ENCODE measurements at places on chromosomes 11 and 22.

DNA sequence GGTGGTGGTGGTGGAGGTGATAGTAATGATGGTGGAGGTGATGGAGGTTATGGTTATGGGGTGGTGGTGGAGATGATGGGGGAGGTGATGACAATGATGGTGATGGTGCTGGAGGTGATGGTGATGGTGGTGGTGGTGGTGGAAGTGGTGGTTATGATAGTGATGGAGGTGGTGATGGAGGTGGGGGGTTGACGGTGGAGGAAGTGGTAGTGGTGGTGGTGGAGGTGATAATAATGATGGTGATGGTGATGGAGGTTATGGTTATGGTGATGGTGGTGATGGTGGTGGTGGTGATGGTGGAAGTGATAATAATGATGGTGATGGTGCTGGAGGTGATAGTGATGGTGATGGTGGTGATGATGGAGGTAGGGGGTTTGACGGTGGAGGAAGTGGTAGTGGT, 16.9 kb upstream of the WNT7B start:
- no peak for DNase-seq

GRCh38 chr11:87141980-87142514, 104.3 kb downstream of the TMEM135 start:
- no peak for DNase-seq

DNA sequence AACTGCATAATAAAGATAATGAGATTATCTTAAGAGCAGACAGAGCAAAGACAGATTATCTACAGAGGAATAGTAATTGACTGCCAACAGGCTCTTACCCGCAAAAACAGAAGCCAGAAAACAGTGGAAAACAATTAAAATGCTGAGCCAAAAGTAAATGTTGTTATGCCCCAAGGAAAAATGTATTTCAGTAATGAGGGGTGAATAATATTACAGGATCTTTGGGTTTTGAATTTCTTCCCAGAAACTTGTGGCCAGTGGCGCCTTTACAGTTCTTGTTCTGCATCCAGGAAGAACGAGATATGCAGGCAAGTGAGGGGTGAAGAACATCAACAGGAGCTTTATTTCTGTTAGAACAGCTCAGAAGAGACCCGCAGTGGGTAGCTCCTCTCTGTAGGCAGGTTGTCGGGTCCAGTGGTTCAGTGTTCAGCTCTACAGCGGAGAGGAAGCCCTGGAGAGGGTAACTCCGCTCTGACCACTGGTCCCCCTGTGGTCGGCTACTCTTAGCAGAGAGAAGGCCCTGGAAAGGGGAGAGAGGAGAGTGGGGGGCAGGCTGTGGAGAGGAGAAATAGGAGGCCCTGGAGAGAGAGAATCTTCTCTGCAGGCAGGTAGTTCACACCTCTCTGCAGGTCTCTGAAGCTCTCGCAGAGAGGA, 51.8 kb upstream of the SC5D start:
- no peak for DNase-seq

GRCh38 chr11:11993839-11994238, 14.6 kb downstream of the DKK3 start:
- DNase-seq = no peak

GRCh38 chr11:133180201-133180600, 352.1 kb downstream of the OPCML start:
- DNase-seq = no peak

GRCh38 chr11:133678191-133678590, 145.9 kb upstream of the OPCML start:
- DNase-seq = no peak

DNA sequence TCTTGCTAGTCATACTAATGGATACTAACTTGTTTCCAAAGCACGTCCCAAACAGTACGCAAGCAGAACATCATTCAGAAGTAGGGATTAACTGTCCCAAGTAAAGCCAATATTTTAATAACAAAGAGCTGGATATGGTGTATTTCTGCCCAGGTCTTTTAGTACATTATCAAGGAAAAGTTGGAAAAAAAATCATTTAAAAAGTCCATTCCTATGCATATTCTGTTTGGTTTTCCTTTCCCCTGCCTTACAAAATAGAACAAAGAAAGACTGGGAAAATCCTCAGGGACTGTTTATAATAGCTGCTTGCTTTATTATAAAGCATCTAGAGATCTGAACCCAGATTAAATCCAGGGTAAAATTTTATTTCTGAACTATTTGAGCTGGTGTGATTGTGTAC, 83.9 kb downstream of the UVRAG start:
- DNase-seq = no peak

DNA sequence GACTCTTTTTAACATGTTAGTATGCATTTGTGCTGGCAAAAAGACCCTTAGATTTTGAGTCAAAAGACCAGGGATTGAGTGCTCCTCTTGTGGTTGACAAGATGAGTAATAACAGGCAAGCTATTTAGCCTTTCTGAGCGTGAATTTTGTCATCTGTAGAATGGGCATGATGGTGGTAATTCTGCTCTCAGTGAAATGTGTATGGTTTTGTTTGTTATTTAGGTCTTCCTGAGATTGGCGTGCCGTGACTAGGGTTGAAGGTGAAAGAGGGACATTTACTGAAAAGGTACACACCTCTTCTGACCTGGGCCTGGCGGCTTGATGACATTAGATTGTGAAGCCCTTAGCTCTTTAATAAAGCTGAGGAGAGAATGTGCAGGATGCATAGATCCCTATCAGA, 8.4 kb upstream of the CEP295 start:
- DNase-seq = no peak

GRCh38 chr11:13576995-13577394, 81.2 kb upstream of the PTH start:
- DNase-seq = no peak

DNA sequence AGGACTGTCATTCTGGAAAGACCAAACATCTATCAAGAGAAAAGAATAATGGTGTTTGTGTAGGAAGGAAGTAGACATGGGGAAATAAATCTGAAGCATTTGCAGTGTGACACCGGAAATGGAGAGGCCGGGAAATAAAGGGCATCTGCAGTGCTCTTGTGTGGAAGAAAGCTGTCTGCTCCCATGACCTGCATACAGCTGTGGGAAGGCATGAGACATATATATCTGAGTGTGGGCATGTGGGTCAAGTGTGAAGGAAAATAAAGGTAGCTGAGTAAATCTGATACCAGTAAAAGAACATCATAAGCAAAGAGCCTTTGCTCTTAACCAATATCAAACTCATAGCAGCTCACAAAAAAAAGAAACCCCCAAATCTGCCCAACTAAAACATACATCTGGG, 72.1 kb upstream of the OR5AK2 start:
- no peak for DNase-seq

DNA sequence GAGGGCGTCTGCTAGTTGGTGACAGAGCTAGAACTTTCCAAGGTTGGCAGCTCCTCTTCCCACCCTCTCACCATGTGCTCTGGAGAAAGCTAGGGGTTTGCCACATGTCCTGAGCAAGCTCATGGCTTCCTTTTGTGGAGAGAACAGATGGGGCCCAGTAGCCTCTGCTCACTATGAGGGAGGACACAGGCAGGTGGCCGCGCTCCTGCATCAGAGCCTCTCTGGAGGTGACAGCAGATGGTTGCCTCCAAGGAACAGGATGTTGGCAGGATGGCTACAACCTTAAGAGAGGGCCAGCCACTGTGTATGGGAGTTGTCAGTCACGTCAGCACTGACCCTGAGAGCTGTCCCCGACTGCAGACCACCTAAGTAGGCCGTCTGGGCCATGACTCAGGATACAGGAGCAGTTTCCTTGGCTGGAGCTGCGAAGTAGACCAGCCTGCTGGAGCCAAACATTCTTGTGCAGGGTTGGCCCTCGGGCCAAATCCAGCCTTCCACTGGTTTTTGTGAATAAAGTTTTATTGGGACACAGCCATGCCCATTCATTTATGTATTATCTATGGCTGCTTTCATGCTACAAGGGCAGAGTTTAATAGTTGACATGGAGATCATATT, 28.0 kb downstream of the SGSM1 start:
- DNase-seq = no peak

- no peak for DNase-seq
Measured at GRCh38 chr22:48889887-48890692, 937.6 kb downstream of the BRD1 start.

- no peak for DNase-seq
Measured at GRCh38 chr11:27409742-27410141, 46.7 kb upstream of the CCDC34 start.

GRCh38 chr11:72842653-72843330, 28.6 kb downstream of the ATG16L2 start:
- no peak for DNase-seq

DNA sequence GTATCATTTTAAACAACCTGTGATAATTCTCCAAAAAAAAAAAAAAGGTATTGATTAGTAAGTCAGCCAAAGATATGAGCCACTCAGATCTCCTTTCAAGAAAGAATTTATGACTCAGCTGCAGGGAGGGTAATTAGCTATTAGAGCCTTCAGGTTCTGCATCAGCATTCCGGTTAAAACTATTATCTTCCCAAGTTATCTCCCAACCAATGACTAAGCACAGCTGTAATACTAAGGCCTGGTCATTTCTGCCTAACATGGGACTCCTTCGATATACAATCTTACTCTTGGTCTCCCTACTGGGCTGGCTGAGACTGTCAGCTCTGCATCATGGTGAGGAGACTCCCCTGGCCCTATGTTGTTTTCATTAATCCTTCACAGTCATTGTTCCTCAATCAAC, 60.4 kb downstream of the SBF2 start:
- DNase-seq = no peak

GRCh38 chr11:79198898-79199250, 242.0 kb downstream of the TENM4 start:
- no peak for DNase-seq

GRCh38 chr11:83158965-83159901, 2.3 kb downstream of the PCF11 start:
- no peak for DNase-seq

- DNase-seq = no peak
Measured at GRCh38 chr11:86704710-86705109, 32.3 kb upstream of the ME3 start.

DNA sequence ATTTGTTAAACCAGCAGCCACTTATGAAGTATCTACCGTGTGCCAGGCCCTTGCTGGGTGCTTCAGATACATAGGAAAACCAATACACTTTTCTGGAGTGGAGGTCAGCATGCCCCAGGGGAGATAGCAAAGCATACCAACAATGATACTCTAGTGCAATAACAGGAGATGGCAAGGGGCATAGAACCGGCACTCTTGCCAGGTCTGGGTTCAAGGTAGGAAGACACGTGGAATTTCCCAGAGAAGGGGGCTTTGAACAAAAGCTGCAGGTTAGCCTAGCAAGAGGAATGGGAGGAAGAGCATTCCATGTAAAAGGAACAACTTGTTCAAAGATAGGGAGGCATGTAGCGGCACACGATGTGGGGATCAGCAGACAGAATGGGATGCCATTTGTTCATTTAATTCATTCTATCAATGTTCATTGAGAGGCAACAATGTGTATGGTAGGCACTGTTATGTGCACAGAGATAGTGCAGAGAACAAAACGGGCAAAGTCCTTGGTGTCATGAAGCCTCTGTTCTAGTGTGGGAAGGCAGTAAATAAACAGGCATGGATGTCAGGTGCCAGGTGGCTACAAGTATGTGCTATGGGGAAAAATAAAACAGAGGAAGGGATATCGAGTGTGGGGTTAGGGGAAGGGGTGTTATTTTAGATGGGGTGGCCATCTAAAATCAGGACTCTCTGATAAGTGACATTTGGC, 162.6 kb upstream of the E2F8 start:
- DNase-seq = no peak

- DNase-seq = no peak
Measured at GRCh38 chr11:66221726-66222236, 46.7 kb upstream of the RAB1B start.

DNA sequence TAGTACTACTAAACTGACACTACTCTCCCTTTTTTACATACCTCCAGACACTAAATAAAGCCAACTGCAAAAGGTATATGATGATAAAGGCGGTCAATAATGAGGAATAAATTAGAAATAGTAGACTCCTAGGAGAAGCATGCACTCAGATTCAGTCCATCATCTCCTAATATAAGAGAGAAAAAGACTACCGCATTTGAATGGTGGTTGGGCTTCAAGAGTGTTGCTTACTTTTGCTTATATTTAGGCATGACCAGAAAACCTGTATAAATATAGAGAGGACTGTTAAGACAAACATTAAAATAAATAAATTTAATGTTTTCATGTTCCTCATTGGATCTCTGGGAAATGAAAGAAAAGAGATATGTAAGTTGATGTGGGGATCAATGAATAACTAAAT, 1137.0 kb downstream of the FAM181B start:
- no peak for DNase-seq

GRCh38 chr11:128215238-128215882, 372.0 kb downstream of the ETS1 start:
- DNase-seq = no peak

DNA sequence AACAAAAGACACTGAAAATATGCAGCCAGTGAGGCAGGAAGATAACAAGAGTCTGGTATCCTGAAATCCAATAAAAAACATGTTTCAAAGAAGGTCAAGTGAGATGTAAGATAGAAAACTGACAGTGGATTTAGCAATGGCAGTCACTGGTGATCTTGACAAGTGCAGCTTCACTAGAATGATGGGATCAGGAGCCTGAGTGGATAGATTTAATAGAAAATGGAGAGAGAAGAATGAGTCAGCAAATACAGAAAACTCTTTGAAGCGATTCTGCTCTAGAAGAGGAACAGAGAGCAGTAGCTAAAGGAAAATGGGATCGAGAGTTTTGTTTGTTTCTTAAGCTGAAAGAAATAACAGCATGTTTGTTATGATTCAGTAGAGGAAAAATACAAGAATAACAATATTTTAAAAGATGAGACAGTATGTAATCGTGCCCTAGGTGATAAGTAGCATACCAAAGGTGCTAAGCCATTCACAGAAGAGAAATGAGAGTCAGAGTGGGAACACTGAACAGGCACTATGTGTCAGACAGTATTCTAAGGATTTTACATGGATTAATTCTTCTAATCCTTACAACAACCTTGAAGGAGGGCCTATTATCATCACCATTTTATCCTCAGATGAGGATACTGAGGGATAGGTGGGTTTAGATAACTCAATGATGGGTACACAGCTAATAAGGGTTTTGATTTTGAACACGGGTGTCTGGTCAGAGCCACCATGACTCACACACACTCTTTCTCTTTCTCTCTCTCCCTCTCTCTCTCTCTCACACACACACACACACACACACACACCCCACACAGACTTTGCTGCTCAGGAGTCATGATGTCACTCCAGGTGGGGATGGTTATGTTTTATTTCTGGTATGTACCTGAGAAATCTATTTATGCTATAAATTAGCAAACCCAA, 36.3 kb downstream of the MRE11 start:
- no peak for DNase-seq

DNA sequence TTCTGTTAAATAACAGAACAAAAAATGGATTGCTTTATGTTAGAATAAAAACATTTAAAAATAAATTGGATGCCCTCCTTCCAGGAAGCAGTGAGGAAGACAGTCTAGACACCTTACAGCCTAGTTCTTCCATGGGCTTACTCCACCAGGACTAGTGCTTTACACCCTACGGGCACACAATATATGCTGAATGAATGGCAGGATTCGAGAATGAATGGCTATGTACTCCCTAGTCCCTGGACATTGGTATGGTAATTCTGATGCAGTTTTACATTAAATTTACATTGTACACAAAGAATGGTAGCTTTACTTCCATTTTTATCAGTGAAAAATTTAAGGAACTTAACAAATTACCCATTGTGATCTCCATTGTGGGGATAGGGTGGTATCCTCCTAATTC, 16.7 kb downstream of the TMEM218 start:
- no peak for DNase-seq

Measured in stimulated activated CD4-positive, alpha-beta T cell treated with anti-CD3 and anti-CD28 coated beads, Interleukin-2, amount 100 ng/mL, for 24 hours (primary cell).